ENCODE measurements at places on chromosomes 1 and 21.

DNA sequence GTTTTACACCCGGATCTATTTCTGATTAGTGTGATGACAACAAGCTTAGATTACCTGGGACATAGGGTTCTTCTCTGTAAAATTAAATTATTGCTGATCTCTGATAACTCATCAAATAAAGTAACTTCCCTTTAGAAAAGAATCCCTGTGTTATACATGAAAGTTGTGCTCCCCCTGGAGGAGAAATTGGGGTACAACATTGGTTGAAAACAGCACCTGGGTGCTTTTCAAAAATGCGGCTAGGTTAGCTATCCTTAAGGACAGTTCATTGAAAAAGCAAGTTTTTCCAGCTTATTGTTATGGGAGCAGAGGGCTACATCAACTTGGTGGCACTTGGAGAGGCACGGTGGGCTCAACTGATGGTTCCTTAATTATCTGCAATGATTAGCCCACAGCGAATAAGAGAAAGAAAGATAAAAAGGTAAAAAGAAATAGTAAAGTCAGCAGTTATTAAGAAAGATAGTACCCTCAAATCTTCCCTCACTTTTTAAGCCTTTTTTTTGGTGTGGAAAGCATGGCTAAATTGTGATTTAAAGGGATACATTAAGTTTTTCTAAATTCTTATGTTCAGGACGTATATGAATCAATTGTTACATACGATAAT, 97.8 kb downstream of the FMN2 start:
- DNase-seq: peak; percentile 51

- DNase-seq: no peak
Measured at GRCh38 chr1:157133426-157133825, 4.8 kb downstream of the ETV3 start.

GRCh38 chr1:108570998-108571401, 11.1 kb downstream of the EEIG2 start:
- no peak for DNase-seq

DNA sequence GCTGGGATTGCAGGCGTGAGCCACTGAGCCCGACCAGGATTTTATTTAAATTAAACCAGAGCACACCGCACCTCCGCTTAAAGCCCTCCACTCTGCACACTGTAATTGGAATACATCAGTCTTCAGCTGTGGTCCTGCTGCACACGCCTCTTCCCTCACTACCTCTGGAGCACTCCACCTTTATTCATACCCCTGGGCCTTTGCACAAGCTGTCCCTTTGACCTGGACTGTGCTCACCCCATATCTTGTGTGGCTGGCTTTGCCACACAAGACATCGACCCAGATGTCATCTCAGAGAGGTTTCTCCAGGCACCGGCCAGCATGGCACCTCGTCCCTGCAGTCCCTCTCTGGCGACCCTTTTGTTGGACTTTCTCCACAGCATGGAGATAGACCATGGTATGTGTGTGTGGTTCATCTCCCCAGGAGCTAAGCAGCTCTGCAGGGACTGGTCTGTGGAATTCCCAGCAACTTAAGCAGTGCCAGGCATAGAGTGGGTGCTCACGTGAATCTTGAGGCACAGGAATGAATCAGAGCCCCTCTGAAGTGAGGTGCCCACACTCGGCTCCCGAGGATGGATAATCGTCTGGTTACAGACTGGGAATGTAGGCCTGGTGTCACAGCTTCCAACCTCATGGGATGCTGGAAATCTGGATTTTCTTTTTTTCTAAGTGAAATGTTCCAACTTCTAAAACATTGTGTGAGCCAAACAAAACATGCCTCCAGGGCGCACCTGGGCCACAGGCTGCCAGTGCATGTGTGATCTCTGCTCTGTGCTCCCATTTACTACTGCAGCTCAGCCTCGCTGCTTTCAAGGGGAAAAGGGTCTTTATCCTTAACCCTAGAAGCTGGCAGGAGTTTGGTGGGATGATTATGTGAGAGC, 61.9 kb downstream of the EVA1C start:
- DNase-seq: no peak

GRCh38 chr1:6596886-6597776, 5.5 kb downstream of the KLHL21 start:
- DNase-seq: no peak

DNA sequence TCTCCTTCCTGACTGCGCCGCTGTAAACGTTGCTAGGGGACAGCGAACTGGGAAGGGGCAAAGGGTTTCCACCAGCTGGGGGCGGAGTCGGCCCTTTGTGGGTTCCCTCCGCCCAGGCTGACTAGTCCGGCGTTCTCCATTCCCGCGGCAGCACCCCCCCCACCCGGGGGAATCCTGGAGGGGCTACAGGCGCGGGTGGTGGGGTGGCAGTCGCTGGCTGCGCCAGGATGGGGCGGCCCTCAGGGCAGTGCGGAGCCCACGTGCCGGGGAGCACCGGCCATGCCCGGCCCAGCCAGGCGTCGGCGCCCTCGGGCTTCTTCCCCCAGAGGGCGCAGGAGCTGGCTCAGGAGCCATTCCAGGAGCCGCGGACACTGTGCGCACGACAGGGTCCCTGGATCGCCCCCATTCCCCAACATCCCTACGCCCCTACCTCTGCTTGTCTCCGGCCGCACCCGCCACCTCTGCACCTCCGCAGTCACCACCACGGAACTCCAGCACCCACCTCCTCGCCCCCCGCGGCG, 476 bp downstream of the BATF3 start:
- DNase-seq: peak; percentile 68

DNA sequence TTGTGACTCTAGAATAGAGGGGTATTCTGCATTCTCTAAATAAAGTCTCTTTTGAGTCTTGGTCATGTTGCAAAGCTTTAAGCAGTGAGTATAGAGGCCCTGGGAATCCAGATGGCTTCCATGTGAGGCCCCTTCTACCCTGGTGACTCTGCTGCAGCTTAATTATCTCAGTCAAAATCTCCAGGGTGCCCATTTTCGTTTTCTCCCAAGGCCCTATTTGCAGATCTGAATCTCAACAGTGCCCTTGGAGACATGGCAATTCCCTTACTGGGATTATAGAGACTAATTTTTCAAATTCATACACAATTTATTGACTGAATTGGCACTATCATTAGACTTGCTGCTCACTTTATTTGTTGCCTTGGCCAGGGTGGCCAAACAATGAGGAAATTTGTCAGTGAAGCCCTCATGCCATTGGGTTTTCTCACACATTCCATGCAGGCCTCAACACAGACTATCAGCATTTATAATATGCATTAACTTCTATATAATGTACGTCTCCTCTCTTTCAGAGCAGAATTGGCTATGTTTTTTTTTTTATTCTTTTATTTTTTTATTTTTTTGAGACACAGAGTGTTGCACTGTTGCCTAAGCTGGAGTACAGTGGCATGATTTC, 35.1 kb downstream of the PROX1 start:
- no peak for DNase-seq

DNA sequence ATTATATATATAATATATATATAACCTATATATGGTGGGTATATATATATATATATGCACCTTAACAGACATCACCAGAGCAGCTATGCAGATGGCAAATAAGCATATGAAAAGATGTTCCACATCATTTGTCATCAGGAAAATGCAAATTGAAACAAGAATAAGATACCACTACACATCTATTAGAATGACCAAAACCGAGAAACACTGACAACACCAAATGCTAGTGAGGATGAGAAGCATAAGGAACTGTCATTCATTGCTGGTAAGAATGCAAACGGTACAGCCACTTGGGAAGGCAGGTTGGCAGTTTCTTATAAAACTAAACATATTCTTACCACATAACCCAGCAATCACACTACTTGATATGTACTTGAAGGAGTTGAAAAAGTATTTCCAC, 219.8 kb upstream of the PRMT6 start:
- no peak for DNase-seq

- DNase-seq: no peak
Measured at GRCh38 chr1:18233176-18233864, 125.7 kb downstream of the IGSF21 start.

DNA sequence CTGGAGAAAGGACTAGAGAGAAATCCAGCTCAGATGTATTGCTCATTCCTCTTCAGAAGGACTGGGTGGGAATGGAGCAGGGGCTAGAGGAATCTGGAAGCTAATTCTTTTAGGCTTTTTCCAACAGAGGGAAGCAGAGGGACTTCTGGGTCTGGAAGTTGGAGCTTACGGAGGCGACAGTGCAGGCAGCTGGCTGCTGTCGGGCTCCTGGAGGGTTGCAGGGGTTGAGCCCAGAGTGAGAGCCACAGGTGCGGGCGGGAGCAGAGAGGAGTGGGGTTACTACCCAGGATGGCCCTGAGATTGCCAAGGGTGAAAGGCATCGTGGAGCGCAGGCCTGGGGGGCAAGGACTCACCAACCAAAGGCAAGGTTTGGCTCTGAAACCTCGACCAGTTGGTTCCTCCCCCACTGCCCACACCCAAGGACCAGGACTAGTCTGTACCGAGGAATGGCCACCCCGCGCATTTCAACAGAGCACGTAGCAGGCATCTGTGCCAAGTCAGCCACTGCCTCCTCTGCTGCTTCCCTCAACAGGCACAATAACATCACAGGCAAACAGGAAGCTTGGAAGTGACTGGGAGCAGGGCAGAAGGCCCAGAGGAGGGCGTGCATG, 22.7 kb upstream of the EDN2 start:
- no peak for DNase-seq

- no peak for DNase-seq
Measured at GRCh38 chr1:204925701-204926100, 55.0 kb downstream of the NFASC start.

DNA sequence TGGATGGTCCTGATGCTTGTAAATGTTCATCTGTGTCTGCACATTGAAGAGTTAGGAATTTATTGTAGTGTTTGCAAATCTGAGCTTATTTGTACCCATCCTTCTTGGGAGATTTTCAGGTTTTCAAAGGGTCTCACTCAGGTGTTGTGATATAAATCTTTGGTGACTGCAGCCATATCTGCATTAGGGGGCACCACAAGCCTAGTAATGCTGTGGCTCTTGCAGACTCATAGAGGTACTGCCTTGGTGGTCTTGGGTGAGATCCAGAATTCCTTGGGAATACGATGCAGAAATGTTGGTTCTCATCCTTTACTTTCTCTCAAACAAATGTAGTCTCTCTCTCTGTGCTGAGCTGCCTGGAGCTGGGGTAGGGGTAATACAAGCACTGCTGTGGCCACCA, 405.9 kb downstream of the TTLL7 start:
- no peak for DNase-seq

- DNase-seq: no peak
Measured at GRCh38 chr1:35475856-35476674, 81.1 kb downstream of the KIAA0319L start.

DNA sequence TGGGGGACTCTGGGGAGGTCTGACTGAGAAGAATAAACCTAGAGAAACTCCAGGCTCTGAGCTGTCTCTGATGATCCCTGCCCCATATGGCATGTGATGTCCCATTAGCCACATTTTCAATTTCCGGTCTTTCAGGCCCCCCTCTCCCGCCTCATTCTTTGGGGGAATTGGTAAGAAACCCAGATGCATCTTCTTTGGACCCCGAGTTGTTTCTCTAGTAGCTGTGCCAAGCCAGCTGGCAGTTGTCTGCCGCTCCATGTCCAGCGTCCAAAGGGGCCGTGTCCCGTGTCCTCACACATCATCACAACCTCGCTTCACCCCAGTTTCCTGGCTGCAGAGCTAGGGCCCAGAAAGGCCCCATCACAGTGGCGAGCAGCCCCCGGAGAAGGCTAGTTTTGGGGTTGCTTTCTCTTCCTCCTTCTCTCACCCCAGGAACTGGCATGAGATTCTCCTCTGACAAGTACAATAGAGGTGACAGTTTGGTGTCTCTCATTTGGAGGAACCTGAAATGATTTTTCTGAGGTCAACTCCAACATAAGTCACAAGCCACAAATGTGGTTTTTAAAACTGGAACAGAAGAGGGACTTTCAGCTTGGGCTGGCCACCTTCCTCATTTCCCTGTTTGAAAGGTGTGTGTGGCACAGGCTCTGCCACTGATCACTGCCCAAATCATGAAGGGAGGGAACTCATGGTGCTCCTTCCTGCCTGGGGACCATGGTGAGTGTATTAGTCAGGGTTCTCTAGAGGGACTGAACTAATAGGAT, 6.4 kb upstream of the GPR157 start:
- no peak for DNase-seq

DNA sequence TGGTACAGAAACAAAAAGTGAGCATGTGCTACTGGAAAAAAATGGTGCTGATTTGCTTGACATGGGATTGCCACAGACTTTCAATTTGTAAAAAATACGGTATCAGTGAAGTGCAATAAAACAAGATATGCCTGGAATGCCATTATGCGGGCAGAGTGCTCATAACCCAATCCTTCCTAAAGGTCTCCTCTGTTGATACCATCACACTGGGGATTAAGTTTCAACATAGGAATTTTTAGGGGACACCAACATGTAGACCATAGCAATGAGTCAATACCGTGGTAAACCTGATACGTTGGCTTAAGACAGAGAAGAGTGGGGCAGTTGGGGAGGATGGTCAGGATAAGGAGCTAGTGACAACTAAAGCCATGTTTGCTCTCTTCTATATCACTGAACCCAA, 20.5 kb downstream of the MX1 start:
- DNase-seq: peak; percentile 73

DNA sequence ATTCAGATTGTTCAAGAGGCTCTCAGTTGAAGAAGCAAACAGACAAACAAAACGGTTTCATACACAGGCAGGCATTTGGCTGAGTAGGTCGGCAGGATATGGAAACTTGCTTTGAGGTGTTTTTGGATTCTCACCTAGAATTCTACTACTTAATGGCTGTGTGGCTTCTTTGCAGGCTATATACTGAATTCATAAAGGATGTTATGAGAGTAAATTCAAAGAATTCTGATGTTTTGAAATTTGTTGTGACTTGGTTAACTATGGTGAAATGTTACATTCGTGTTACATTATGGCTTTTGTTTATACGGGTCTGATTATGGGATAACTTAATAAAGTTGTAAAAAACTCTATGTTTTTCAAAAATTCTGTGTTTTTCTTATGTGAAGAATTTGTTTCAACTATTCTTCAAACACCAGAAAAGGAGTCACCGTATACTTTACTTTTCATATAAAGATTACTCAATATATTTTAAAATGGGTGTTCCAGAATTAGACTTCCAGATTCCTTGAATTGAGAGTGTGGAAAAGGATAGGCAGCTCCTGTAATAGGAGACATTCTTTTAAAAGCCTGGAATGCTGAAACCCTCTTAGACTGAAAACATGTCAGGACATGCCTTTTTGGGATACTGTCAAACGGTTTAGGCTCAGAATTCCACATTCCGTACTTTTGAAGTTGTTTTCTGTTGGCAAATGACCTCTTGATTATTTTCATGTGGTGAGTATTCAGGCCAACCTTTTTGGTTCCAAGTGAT, 8.2 kb upstream of the IRF2BP2 start:
- peak; percentile 65 for DNase-seq

DNA sequence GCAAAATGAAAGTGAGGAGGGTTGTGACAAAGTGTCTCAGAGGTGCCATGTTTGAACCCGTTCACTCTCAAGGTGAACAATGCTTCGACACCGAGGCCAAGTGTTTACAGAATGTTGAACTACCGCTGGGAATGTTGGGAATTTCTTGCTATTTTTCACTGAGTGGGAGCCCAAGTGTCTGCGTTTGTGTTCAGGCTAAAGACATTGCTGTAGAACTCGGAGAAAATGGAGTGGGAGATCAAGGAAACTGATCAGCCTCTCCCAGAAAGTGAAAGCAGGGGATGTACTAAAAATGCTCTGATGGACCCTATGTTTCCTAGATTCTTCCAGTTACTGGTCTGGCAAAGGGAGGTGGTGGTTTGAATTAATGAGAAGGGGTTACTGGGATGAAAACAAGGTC, 207.5 kb downstream of the BACH1 start:
- no peak for DNase-seq

GRCh38 chr1:61436016-61436415, 288.9 kb downstream of the TM2D1 start:
- no peak for DNase-seq
